RPMI7951 (cell line): ENCODE measurements at places on chromosomes 12 and 14. TPM values are rescaled to one million over a fixed set of nuclear protein-coding genes. Genes with fewer than 3 reads are reported as not detected.
A peak's percentile ranks its signal among the peaks of the same experiment; 100 is the strongest.

M6PR gene
- 109 and 189 TPM in 2 replicates for total RNA-seq

HOXC6 gene
- 0.84 and 1.5 TPM in 2 replicates for total RNA-seq

GLS2 gene
- 0.20 TPM in 1 of 2 replicates, not detected in the other for total RNA-seq

PDE3A gene
- total RNA-seq = under 0.01 and 0.12 TPM in 2 replicates

WBP11 gene
- 23.9 and 31.6 TPM in 2 replicates for total RNA-seq

TMPRSS12 gene
- total RNA-seq = not detected in 2 replicates

OTOGL gene
- total RNA-seq = 0.20 and 0.48 TPM in 2 replicates

GRCh38 chr12:103654816-103655215 lies 67.7 kb downstream of the STAB2 start:
- no peak for DNase-seq

GRCh38 chr12:120748242-120748641 lies 22.6 kb downstream of the ACADS start:
- no peak for DNase-seq

GRCh38 chr14:36627981-36628380 lies 33.7 kb upstream of the PAX9 start:
- no peak for DNase-seq

DNA sequence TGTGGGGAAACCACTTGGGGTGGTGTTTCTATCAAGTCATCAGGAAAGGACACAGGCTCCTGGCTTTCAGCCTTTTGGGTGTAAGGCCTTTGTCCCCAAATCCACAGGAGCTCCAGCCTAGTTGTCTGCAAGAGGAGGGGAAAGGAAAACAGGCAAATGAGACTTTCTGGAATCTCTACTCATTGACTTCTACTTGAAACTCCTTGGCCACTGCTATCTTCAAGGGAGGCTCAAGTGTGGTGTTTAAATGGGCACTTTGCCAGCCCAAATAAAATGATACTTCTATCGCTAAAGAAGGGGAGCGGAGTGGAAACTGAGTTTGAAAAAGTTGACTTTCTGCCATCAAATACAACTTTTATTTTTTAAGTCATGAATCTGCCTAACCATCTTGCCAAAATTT lies 445.9 kb upstream of the RGS6 start:
- no peak for DNase-seq

DNA sequence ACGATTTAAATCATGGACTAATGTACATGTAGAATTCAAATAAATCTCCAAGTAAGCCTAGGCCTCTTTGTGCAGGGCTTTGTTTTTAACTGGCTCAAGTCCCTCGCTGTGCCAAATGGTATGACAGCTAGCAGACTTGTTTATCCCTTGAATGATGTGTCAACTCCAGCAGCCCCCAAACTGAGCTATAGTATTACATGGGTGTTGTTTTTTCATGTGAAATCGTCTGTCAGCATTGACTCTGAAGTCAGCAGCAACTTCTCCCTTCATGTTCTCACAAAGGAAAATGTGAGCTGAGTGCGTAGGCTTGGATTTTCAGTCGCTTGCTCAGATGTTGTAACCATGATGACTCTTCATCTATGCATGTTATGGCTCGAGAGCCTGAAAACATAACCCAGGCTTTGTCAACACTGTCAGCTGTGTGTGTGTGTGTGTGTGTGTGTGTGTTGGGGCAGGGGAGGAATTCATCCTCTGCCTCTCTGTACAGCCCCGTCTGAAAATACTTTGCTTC lies 73.3 kb downstream of the PTHLH start:
- DNase-seq = peak; percentile 68

DNA sequence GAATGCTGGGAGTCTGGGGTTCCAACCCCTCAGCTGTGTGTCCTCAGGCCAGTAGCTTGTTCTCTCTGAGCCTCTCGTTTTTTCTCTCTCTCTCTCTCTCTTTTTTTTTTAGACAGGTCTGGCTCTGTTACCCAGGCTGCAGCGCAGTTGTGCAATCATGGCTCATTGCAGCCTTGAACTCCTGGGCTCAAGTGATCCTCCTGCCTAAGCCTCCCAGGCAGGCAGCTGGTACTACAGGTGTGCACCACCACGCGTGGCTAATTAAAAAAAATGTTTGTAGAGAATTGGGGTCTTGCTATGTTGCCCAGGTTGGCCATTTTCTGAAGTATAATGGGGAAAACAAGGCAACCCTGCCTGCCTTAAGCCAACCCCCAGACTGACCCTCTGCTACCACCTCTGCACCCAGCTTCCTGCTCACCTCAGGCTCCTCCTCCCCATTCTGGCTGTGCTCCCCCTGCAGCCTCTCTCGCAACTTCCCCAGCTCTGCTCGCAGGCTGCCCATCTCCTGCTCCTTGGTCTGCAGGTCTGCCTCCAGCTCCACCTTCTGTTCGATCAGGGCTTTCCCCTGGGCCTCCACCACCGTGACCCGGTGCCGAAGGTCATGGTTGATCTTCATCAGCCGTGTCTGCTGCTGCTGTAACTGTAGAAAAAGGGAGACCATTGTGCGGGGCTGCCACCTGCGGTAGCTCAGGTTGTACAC lies 35.2 kb downstream of the RILPL1 start:
- no peak for DNase-seq

- no peak for DNase-seq
Measured at GRCh38 chr14:94884616-94885230, 114.8 kb upstream of the GSC start.

GRCh38 chr12:39972119-39972518 lies 133.8 kb downstream of the SLC2A13 start:
- no peak for DNase-seq

DNA sequence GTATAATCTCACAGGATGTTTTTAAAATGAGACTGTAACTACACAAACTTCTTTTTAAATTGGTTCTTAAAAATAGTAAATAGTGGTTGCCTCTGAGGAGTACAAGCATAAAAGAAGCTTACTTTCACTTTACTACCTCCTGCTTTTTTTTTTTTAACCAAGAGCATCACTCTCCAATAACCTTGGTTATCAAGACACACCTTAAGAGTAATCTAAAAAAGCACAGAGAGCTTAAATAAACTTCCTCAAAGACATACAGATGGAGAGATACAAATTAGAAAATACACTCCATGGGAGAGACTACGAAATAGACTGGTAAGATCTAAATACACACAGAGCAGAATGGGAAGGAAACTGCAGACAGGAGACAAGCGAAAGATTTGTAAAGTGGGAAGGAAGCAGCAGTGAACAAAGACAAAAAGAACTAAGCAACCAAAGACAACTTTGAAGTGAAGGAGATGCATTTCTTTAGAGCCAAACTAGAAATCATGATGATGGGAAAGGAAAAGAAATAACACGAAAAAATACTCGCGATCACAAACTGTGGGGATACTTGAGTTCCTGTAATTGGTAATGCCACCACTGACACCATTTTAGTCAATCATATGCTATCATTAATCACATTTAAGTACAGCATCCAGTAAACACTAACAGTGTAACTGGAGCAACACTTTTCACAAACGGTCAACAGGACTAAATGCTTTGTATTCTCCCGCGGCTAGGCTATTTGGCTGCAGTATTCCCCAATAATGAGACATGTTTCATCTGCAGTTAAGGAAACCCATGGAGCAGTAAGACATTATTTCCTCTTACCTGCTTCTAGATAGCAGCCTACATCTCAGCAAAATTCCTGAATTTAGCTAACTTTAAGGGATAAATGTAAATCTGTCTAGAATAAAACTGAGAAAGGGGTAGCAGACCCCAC lies 8.2 kb downstream of the SINHCAF start:
- DNase-seq = no peak

DNA sequence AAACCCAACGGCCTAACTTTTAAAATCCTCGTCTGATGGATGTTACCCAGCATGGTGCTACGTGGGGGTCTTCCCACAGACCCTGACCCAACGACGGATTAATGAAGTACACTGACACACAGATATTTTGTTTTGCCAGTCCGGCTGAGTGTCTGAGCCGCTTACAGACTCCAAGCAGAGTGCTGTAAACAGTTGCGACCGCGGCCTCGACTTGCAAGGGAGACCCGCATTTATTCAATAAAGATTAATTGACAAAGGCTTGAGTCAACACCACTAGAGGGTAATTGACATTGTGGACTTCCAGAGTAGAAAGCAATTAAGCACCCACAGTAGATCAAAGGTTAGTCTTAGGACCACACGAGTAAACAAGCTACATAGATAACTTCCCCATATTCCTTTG lies 1042.4 kb downstream of the AACS start:
- no peak for DNase-seq
